ENCODE measurements at places on chromosomes 1 and 21.

GRCh38 chr1:184826001-184826400 is 71.3 kb upstream of the EDEM3 start:
- DNase-seq = no peak

GRCh38 chr1:154694995-154695394 is 87.0 kb upstream of the ADAR start:
- DNase-seq = no peak

DNA sequence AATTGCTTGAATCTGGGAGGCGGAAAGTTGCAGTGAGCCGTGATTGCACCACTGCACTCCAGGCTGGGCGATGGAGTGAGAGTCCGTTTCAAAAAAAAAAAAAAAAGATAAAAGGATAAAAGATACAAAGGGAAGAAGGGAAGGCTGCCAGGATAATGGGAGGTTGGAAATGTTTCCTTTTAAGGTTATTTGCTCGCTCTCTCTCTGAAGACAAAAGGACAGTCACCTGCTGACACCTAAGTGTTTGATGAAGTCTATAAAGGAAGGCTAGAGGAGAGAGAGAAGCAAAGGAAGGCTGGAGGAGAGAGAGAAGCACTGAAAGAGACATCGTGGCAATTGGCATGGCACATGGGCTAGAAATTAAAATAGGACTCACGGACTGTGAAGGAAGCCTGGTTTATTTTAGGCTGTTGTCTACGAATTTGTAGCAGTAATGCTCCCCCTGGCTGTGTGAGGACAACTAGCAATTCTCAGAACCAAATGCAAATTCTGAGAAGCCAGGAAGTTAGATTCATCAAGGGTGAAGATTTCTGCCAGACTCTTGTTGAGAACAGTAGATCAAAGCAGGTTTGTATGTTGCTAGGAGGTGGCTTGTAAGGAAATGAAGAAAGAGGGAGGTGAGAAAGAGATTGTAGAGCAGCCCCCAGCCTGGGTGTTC is 154.2 kb downstream of the ZP4 start:
- DNase-seq = no peak

GRCh38 chr1:43425045-43425444 is 28.7 kb downstream of the HYI start:
- no peak for DNase-seq

DNA sequence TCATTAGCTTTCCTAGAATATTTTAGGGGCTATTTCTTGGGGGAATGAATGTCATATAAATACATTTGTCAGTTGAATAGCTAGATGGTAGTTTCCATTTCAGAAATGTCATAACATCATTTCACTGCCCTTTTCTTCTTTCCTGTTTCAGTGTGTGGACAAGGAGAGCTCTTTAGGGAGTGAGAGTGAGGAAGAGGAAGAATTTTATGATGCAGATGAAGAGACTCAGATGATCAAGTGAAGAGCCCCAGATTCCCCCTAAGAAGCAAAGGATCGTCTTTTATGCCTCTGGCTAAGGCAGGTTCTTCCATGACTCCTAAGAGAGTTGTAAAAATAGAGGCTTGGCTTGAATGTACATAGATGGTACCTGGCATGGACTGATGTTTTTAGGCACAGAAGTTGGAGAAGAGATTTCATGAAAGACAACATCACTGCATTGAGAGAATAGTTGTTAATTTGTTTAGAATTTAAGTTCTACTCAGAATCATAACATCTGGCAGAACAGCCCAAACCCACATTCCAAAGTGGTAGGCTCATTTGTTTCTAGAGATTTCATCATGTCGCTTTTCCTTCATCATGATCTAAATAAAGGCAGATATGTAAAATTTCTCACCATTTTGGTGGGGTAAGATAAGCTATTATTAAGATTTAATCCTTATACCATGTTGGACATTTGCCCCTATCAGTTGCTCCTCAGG is 44.2 kb upstream of the MAB21L3 start:
- no peak for DNase-seq

GRCh38 chr1:208410409-208410808 is 166.2 kb upstream of the PLXNA2 start:
- no peak for DNase-seq

GRCh38 chr1:157287462-157287861 is 149.3 kb upstream of the ETV3 start:
- DNase-seq = no peak

GRCh38 chr1:44425341-44426082 is 20.5 kb downstream of the RNF220 start:
- DNase-seq = no peak

DNA sequence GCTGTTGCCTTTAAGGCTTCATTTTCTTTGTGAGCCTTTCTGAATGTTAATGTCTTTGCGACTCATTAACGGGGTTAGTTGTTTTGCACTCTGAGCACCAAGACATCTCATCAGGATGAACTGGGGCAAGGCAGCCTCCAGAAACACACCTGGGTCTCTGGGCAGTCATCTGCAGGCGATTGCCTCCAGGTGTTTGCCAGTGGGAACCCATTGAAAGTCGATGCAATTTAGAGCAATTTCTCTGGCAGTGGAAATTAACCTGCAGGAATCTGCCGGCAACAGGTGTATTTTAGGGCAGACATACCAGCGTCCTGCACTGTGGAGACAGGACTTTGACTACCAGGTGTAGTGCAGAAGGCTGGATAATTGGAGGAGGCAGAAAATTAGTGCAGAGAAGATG is 661.0 kb upstream of the PTBP2 start:
- no peak for DNase-seq

DNA sequence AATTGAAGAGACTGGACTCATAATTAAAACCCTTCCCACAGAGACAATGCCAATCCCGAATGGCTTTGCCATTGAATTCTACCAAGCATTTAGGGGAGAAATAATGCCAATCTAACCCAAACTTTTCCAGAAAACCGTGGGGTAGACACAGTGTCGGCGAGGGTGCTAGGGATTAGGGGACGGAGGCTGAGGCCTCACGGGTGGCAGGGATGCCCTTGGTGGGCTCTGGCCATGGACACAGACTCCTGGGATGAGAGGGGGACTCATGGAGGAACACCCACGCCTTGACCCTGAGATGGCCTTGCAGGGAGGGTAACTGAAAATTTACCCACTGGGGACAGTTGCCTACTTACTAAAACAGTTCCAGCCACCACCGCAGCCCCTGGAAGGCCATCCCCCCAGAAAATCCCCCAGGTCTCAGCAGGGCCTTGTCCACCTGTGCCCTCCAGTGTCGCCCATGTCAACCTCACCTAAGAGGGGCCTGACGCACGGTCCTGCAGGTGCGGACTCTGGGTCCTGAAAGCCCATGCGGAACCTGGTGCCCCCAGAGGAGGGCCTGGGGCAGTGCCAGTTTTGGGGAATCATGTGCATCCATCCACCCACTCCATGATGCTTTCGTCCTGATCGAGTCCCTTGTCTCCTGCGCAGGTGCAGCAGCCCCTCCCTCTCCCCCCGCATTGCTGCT is 1.9 kb downstream of the KRTAP10-5 start:
- DNase-seq = no peak

DNA sequence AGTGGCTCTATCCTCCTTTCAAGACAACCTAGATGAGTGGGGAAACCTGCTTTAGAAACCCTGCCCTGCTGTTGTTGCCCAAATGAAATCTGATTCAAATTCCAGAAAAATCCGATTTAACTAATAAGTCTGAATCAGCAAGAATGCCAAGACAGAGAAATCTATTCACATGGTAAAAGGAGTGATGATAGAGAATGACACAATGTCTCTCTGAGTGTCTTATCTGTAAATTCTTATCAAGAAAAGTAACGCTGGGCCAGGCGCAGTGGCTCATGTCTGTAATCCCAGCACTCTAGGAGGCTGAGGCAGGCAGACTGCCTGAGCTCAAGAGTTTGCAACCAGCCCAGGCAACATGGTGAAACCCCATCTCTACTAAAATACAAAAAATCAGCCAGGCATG is 13.7 kb upstream of the GUCA2A start:
- DNase-seq = no peak

DNA sequence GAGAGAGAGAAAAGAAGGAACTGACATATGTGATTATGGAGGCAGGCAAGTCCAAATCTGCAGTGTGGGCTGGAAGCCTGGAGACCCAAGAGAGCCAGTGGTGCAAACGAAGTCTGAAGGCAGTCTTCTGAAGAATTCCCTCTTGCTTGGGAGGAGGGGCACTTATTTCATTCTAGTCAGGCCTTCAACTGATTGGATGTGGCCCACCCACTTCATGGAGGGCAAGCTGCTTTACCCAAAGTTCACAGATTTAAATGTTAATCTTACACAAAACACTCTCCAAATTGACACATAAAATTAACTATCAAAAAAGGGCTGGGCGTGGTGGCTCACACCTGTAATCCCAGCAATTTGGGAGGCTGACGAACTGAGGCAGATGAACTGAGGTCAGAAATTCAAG is 103.5 kb upstream of the RAB3GAP2 start:
- DNase-seq = no peak

- DNase-seq = no peak
Observed at GRCh38 chr1:163379801-163380200, 58.0 kb downstream of the NUF2 start.

DNA sequence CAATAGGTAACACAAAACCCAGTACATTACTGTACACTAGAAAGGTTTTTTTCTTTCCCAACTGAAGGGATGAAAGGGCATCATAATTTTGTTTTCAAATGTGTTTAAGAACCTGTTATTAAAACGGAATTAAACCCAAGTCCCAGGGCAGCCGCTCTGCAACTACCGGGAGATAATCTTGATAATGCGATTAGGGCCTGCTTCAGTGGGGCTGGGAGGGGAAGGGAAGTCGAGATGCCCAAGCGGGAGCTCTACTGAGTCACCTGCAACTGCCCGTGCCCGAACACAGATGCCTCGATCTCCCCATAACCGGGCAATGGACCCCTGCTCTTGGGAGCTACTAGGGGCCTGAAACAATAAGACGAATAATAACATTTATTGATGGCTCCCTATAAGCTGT is 61.4 kb downstream of the KAZN start:
- no peak for DNase-seq

GRCh38 chr1:4668743-4669700 is 14.6 kb downstream of the AJAP1 start:
- no peak for DNase-seq

DNA sequence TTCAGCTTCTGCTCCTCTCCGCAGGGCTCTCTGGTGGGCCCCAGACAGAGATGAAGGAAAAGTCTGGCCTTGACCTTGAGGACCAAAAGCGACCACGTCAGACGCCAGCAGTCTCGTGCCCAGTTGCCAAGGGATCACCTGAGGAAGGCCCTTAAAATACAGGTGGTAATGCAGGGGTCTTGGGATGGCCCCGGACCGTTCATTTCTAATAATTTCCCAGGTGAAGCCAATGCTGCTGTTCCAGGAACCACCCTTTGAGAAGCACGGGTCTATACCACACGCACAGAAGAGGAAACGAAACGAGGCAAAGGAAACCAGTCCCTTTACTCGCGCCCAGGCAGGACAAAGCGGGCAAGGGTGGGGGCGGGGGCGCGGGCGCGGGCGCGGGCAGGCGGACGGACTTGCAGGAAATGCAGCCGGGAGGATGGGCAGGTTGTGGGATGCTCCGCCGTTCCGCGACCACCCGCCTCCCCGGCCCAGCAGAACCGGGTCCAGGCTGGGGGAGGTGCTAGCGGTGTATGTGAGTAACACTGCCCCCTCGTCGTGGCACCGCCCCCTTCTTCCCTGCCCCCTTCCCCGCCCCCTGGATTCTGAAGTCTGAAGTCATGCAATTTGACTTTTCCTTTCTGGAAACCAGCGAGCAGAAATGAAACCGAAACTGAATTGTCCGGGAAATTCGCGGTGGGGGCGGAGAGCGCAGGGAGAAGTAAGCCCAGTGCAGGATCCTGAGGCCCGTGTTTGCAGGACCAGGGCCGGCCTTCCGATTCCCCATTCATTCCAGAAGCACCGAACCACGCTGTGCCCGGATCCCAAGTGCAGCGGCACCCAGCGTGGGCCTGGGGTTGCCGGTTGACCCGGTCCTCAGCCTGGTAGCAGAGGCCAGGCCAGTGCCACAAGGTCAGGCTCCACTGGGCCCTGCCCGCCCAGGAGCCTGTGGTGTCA is 5.8 kb upstream of the MX1 start:
- peak; percentile 67 for DNase-seq

GRCh38 chr1:1892079-1892762 is 1.3 kb upstream of the GNB1 start:
- no peak for DNase-seq

DNA sequence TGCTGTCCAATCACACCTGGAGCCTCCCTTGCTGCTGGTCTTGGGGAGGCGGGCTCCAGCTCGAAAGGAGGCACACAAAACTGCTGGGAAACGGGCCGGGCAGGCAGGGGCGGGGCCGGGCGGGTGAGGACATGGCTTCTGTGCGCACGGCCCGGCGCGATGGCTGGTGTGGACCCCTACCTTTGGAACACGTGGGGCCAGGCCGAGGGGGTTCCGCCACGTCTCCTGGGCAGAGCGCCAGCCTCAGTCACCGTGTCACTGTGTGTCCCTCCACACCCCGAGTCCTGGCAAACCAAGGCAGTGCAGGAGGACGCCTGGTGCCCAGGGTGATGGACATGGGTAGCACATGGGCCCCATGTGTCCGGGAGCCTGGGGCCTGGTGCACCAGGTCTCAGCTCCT is 42.0 kb upstream of the ADARB1 start:
- DNase-seq = no peak

DNA sequence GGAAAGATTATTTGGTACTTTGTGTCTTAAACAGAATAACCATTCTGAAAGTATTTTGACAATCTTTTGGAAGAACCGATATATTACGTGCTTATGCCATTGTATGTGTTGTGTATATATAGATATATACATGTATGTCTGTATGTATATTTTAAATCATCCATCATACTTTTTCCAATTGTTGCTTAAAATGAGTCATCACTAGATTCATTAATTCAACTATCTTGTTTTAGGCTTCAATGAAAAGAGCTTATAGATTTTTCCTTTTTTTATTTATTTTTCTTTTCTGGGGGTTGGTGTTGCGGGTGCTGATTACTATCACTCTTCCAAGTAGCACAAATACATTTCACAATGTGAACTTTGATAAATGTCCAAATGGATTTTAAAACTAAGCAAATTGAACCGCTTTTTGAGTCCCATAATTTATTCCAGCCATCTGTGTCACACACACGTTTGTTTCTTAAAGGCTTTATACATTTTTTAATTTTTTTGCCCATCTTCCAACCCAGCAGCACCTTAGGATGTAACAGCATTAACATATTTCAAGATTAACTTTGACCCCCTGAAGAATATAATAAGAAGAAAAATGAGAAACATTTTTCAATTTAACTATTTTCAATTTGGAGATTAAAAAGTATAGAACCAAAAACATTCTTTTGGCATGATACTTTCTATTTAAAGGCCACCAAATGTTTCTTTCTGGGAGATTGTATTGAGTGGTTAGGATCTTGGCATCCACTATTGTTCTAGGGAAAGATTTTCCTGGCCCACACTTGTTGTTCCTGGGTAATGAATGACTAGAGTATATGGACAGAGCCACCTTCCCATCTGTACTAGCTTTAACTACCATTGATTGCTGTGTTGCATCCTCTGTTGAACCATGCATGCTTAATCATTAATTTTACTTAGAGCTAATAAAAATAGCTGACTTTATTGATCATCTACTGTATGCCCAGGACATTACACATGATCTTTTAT is 9.3 kb upstream of the DPYD start:
- no peak for DNase-seq

Measured in NCI-H187 (cell line).